ENCODE measurements at places on chromosomes 7 and 10.

DNA sequence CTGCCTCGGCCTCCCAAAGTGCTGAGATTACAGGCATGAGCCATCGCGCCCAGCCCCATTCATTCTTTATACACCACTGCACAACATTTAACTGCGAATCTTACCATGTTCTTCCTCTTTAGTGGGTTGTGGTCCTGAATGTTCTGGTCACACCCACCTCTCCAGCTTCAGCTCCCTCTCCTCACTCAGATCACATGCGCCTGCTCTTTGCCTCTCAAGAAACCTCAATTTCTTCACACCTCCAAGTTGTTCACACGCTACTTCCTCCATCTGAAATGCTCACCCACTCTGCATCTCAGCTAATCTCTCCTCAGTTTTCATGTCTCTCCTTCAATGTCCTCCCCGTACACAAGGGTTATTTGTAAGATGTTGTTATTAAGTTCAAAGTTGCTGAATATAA is 2.4 kb upstream of the PRR15 start:
- DNase-seq, result no peak

GRCh38 chr10:43407148-43407575 is 1.8 kb downstream of the HNRNPF start:
- DNase-seq, result no peak

- no peak for DNase-seq
These were observed 107.5 kb downstream of the KIF20B start for GRCh38 chr10:89808842-89809241.

DNA sequence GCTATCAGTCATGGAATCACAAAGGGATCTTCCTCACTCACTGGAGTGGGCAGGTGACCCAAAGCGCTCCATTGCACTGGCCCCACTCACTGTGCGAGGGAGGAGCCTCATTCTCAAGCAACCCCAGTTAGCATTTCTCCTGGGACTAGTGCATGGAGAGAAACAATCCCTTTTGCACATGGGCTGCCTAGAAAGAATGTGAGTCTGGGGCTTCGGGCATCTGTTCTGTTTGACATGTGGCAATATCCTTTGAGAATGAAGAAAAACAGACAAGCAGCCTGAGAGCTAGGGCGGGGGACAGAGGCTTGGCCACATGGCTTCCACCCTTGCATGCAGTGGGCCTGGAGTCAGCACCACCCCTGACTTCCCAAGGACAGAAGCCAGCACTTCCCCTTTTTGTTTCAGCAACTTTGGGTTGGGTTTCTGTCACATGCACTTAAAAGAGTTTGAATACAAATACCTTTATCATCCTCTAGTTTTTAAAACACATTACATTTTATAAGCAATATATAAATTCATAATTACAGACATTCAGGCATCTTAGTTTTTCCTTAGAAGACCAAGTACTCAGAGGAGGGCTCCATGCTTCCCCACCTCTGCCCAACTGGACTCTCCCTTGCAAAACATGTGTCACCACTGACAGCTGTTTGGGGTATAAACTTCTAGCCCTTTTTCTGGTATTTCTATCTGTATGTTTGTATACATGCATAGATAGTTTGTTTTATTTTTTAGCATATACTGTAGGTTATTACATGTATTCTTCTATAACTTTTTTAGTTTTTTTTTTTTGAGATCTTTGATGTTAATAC is 73.8 kb downstream of the RBM20 start:
- no peak for DNase-seq

- no peak for DNase-seq
These were observed 116.9 kb upstream of the SVIL start for GRCh38 chr10:29751684-29752083.

DNA sequence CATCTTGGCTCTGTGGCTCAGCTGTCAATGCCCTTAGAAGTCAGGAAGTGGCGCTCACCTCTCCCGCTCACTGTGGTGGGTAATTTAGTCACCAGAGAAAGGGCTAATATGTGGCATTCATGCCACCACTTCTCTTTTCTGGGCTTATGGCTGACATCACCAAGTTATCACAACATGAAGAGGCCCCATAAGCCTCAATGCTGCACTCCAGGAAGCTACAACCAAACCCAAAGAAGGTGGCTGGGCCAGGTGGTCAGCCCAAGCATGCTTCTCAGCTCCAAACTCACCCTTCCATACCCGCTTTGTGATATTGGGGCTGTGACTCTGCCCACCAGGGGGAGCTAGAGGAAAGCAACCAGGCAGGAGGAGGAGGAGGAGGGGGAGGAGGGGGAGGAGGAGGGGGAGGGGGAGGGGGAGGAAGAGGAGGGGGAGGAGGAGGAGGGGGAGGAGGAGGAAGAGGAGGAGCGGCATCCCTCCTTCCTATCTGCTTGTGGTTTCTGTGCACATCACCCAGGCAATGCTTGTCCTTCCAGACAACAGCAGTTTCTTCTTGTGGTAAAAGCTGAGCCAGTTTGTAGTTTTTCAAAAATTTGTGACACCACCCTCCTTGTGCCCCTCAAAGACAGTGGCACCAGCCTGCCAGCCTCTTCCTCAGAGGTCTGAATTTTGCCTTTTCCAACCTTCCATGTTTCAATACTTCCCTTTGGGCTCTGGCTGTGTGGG is 42.1 kb downstream of the CYP26A1 start:
- peak; percentile 48 for DNase-seq

GRCh38 chr7:28823582-28823981 is 134.5 kb downstream of the TRIL start:
- DNase-seq, result no peak

DNA sequence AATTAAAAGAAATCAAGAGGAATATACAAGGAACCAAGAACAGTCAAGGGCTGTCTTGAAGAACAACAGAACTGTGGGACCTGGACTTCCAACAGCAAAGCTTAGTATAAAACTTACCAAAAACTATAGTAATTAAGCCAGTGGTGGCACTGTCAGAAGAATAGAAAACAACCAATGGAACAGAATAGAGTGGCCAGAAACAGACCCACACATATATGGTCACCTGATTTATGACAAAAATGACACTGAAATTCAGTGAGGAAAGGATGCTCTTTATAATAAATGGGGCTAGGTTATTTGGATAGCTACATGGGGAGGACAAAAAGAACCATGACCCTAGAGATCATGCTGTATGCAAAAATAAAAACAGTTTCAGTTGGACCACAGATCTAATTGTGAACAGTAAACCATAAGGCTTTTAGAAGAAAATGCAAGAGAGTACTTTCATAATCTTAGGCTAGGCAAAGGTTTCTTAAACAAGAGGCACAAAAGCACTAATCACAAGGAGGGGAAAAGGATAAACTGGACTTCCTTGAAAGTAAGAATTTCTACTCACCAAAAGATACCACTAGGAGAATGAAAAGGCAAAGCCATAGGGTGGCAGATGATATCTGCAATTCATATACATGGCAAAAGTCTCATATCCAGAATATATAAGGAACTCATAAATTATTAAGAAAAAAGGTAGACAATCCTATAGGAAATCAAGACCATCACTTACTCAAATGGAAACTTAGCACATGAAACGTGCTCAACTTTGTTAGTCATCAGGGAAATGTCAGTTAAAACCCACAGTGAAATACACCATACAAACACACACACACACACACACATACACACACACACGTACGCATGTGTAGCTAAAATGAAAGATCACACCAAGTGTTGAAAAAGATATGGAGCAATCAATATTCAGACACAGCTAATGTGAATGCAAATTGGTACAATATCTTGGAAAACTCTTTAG is 20.8 kb downstream of the HYCC1 start:
- no peak for DNase-seq

DNA sequence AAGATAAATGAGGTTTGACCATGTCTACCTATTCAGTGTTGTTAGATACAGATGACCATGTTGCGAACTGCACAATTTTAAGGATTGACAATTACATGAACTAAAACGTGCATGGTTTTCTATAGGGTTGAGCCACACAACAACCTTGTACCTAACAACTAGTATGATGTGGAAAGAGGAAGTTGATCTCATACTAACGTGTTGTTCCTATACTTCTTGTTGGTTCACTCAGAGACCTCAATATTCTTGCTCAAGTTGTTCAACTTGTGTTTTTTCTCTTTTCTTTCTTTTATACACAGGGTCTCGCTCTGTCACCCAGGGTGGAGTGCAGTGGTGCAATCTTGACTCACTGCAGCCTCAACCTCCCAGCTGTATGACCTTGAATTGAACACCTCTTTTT is 6.1 kb upstream of the KEL start:
- DNase-seq, result no peak

DNA sequence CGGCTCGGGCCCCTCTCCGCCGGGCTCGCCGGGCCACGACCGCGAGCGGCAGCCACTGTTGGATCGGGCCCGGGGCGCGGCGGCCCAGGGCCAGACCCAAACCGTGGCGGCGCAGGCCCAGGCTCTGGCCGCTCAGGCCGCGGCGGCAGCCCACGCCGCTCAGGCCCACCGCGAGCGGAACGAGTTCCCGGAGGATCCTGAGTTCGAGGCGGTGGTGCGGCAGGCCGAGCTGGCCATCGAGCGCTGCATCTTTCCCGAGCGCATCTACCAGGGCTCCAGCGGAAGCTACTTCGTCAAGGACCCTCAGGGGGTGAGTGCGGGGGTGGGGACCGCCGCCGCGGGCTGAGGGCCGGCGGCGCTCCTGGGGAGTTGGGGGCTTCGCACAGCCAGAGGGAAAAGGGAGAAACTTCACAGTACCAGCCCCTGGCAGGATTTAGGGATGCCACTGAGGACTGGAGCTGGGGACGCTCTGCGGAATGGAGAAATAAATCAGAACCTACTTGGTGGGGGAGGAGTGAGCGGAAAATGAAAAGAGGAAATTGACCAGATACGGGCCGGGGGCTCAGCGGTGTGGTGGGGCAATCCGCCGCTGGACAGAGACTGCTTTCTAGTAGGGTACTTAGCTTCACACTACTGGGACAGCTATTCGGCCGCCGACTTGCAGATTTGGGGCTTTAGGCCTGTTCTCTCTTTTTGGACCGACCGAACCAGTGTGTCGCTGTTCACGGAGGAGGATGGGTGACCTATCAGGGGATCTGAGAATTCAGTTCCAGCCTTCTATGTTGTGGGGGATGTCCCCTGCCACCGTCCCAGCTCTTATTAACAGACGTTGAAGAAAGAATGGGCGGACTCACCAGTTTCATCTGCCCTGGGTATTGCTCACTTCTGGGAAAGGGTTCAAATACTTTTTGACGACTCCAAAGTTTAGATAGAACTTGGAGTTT is 669 bp downstream of the PI4K2A start:
- no peak for DNase-seq

DNA sequence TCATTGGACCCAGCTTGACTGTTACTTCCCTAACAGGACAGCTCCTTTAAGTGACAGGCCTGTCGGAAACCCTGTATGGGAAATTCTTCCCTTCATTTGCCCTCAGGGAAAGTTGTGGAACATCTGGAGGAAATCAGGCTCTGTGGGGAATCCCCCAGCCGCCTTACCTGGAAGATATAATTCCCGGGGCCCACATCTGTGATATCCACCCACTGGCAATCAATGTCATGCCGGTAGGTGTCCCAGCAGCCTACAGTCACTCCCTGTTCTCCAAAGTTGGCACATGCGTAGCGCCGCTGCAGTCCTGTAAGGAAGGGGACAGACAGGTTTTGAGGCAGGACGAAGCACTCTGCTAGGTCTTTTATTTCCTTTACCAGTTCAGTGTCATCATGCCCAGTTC is 16.6 kb downstream of the LOXL4 start:
- DNase-seq, result no peak

- no peak for DNase-seq
These were observed 256.7 kb upstream of the DGKB start for GRCh38 chr7:15159261-15159660.

DNA sequence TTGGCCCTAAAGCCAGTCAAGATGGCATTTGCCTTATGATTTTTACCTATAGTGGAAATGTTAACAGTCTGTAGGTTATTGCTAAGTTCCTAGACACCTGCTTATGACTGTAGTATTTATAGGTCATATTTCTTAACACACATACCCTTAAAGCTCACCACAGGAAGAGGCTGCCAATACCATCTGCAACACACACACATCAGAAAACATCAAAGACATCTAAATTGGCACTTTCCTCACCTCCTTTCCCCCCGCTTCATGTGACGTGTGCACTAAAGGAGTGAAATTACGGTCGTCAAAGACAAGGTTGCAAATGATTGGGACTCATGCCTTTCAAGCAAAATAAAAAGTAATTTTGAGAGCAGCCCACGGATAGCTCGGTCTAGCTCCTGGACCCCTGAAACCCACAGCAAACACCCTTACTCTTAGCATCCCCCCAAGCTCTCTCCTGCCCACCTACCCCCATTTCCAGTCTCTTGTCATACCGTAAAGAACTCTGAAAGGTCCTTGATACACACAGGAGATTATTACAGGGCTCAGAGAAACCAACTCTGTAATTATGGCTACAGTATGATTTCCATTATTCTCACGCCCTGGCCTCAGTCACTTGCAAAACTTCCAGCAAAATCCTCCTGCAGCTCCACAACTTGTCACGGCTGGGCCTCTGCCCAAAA is 90.5 kb downstream of the PLXNA4 start:
- peak; percentile 11 for DNase-seq

DNA sequence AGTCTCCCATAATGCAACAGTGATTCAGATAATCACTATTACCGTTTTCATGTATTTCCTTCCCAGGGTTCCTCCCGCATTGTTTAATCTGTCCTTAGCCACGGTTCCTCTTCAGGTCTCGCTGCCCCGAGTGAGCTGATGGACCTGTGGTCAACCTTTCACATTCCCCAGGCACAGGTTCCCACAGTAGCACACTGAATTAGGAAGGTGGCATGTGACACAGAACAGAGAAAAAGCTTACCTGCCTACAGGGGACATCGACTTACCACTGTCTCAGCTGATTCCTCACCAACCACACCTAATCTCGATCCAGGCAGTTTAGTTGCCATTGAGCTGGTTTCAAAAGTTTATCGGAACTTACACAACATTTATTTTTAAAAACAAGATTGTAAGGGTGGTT is 72.2 kb downstream of the MTURN start:
- DNase-seq, result no peak

DNA sequence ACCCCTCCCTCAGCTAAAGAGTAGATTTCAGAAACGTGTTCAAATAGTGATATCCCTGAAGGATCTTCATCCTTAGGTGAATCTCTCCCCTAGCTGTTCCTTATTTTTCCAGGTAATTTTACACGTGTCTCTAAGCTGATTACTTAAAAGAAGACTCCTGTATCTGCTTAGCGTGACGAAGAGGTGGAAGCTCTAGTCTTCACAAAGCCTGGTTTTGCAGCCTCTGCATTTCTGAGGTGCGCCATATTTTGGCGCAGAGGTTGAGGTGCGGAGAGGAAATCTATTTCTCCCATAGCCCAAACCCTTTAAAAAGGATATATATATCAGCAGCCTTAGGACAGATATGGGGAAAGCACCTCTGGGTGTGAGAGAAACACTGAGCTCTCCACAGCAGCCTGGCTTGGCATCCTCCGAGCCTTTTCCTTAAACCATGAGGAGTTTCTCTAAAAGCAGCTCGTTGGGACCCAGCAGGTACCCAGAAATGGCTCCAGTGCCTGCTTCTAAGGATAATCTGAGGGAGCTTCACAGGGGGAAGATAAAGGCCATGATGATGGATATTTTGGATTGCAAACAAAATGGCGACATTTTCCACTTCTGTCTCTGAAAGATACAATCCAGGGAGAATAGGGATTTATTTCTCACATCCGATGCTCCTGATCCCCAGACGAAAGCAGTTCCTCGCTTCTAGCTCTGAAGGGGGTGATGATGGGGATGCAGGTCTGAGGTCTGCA is 3.0 kb upstream of the HOXA2 start:
- DNase-seq, result no peak

GRCh38 chr7:113113912-113114311 is 4.4 kb downstream of the SMIM30 start:
- no peak for DNase-seq

Measured in stimulated activated CD8-positive, alpha-beta memory T cell treated with anti-CD3 and anti-CD28 coated beads, Interleukin-12 subunit alpha, Interleukin-12 subunit beta, amount 100 ng/mL, for 1 hour (primary cell).